ENCODE measurements at places on chromosomes 16 and 17.

DNA sequence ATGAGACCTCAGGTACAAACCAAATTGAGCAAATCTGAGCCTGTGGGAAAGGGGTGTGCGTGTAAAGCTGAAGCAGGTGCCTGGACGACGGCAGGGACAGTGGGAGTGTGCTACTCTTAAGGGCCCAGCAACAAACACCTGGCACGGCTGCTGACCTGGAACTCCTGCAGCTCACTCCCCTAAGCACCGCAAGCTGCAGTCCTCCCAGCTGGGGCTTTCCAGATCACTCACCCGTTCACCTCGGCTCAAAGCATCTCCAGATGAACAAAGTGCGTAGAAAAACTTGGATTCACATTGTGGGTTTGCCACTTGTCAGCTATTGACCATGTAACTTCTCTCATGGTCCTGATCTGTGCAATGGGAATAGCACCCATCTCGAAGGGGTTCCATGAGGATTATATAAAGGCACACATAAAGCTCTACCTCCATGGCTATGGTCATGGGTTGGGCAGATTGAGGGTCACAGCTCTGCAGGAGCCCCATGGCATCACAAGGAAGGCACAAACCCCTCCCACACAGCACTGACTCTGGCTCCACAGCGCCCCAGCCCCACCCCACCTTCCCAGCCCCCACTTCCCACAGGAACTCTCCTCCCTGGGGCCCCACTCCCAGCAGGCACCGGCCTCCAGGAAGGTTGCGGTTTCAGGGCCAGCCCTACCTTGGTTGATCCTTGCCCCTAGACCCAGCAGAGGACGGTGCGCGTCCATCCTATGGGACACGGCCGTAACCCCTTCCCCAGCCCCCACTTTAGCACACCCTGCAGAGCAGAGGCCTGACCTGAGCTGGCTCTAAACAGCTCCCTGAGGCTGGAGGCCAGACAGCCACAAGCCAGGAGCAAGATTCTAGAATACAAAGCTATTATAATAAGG is 21.9 kb downstream of the ST3GAL2 start:
- peak; percentile 26 for DNase-seq

- no peak for DNase-seq
Observed at GRCh38 chr16:23296994-23297393, 5.1 kb upstream of the SCNN1B start.

DNA sequence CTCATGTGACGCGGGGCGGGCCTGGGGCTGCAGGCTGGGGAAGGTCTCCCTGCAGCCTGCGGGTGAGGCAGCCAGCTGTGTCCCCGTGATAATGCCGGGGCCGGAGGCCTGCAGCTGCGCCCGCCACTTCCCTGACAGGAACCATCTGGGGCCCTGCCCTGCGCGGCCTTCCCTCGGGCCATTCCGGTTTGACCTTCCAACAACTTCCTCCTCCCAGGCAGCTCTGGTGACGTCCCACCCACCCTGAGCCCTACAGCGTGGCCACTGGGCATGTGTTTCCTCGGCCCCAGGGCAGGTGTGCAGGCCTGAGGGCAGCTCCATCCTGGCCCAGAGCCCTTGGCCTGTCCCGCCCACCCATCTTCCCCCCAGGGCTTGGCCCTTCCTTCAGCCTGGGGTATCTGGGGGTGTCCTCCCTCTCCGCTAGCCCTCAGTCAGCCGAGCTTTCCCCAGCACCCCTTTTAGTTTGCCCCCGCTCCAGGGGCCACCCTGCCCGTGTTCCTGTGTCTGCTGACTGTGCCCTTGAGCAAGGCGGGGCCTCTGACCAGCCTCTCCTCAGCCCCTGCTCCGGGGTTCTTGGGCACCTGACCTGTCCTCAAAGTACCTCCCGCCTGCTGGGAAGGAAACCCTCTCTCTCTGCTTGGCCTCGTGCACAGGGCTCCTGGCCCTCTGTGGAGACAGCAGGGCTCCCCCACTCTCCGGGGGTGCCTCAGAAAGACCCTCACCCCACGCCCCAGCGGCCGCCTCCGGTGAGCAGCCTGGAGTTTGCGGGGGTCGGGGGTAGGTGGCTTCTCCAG is at the start of gene CBFA2T3:
Gene CBFA2T3 (minus strand): TSS at position 190 of the 794 bp plus-strand sequence. CDS start 400 bp downstream, outside the sequence.
- DNase-seq = no peak

- no peak for DNase-seq
Observed at GRCh38 chr16:14232106-14232864, 161.2 kb downstream of the MRTFB start.

GRCh38 chr17:67475161-67475937 is 98.3 kb downstream of the PITPNC1 start:
- DNase-seq = peak; percentile 29

GRCh38 chr17:47700471-47701449 is 6.8 kb downstream of the TBKBP1 start:
- DNase-seq = no peak

DNA sequence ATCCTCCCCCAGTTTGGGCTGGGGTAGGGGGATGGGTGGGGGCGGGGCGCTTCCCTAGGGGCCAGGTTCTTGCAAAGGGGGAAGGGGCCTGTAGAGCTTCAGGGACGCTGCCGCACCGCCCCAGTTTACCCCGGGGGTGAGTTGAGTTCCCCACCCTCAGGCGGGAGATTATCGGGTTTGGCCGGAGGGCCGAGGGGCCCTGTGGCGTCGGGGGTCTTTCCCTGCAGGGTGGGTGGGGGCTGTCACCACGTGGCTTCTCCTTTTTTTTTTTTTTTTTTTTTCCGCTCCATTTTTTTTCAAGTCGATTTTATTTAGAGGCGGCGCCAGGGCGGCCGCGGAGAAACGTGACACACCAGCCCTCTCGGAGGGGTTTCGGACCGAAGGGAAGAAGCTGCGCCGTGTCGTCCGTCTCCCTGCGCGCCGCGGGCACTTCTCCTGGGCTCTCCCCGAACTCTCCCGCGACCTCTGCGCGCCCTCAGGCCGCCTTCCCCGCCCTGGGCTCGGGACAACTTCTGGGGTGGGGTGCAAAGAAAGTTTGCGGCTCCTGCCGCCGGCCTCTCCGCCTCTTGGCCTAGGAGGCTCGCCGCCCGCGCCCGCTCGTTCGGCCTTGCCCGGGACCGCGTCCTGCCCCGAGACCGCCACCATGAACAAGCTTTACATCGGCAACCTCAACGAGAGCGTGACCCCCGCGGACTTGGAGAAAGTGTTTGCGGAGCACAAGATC is at the start of gene IGF2BP1:
Gene IGF2BP1 (plus strand): TSS at position 283 of the 724 bp plus-strand sequence. CDS start 361 bp downstream, at position 644.
- DNase-seq = peak; percentile 38

Measured in NCI-H187 (cell line).